ENCODE measurements at places on chromosomes 3 and 15. TPM values are rescaled to one million over a fixed set of nuclear protein-coding genes. Genes with fewer than 3 reads are reported as not detected.

DNA sequence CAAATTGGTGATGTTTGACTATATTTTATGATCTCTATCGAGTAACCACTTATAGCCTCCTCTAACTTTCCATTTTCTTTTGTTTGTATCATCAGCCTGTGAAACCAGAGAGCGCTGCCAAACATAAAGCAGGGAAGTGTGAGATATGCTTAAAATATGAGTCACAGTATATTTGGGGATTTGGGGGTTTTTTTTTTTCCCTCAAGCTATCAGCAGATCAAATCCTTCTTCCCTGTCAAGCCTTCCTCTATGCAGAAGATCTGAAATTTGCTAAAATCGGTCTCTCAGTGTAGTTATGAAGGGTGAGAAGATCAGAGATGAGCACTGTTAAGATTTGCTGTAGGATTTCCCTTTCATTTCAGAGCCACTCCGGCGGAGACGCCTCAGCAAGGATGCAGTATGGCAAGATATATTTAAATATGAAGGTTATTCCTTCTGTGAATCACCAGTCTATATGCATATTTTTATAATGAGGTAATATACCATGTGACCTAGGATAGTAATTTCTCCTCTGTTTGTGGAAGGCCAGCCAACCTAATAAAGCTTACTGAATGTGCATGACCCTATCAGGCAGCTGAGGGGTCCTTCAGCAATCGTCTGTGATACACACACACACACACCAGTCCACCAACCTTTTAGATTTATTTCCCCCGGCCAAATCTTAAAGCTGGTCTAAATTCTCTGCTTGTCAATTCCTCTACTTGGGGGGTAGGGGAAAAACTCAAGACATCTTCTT is 474.1 kb downstream of the FOXP1 start:
- no peak for DNase-seq

DNA sequence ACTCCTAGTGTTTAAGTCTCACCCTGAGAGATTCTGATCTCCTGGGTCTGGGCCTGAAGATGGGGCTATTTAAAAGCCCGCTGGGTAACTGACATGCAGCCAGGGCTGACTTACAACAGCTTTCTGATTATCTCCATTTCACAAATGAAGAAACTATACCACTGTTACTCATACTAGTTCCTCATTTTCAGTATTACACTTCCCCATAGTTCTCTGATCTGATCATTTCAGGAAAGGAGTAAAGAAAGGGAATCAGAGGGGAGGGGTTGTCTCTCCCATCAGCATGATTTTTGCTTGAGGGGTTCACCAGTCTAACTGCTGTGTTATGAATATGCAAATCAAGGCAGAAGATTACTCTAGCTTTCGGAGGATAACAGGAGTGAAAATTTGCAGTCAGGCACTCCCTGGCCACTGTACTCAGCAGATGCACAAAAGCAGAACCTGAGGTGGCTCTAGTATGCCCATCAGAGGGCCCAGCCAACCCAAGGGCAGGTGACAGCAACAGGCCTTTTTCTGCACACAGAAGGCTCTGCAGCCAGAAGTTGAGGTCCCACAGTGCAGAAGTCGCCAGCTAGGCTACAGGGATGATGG is 59.4 kb downstream of the DAPK2 start:
- no peak for DNase-seq

The PLXNA1 gene
- 27.1 TPM for total RNA-seq

The SLC38A3 gene
- total RNA-seq: not detected

The CFAP44 gene
- 1.3 TPM for total RNA-seq
